ENCODE measurements at places on chromosomes 1 and 21. TPM values are rescaled to one million over a fixed set of nuclear protein-coding genes. Genes with fewer than 3 reads are reported as not detected.

The FLG gene
- total RNA-seq, result not detected

The VASH2 gene
- 0.74 TPM for total RNA-seq

The RGSL1 gene
- not detected for total RNA-seq

- DNase-seq, result no peak
These were observed 27.2 kb upstream of the SLC26A9 start for GRCh38 chr1:205970486-205970885.

- no peak for DNase-seq
These were observed 175.7 kb downstream of the HHIPL2 start for GRCh38 chr1:222372221-222372620.

DNA sequence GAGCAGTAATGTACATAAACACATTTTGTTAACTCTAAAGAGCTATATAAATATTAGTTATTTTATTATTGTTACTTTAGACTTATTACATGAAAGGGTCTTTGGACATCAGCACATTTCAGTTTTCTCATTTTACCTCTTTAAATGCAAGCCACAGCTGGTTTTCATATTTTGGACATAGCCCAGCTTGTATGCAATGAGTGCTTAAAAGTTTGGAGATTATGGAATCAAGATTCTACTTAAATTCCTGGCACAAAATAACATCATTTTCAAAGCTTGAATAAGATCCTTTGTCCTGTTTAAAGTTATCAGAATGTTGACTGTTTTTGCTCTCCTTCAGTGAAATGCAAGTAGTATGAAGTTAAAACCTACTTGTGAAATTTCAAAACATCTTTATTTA lies 15.5 kb upstream of the LEPR start:
- DNase-seq, result no peak

DNA sequence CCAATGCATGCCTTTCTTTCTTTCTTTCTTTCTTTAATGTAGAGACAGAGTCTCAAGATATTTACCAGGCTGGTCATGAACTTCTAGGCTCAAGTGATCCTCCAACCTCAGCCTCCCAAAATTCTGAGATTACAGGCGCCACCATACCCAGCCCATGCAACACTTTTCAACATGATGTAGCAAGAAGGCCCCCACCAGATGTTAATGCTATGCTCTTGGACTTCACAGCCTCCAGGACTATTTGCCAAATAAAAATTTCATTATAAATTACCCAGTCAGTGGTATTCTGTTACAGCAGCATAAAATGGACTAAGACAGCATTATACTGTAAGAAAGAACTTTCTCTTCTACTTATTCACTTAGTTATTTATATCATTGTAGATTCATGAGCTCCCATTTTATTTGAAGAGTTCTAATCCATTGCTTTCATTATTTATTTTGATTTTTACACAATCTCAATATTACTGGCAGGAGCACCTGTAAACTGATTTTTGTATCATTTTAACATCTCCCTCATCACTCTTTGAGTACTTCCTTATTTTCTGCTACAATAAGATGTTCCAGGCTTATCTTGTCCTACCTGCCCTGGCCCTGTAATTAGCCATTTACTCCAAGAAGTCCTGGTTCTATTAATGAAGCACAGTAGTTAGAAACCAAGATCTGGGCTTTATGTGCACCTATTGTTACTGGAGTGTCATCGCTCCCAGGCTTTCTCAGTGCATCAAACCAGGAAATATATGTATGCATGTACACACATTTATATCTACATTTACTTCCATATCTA lies 4.8 kb upstream of the RCSD1 start:
- no peak for DNase-seq
